Activated CD4-positive, alpha-beta T cell treated with anti-CD3 and anti-CD28 coated beads, Interleukin-2, amount 50 U/mL, for 1 hour (primary cell): ENCODE measurements at places on chromosomes 6 and 20.

DNA sequence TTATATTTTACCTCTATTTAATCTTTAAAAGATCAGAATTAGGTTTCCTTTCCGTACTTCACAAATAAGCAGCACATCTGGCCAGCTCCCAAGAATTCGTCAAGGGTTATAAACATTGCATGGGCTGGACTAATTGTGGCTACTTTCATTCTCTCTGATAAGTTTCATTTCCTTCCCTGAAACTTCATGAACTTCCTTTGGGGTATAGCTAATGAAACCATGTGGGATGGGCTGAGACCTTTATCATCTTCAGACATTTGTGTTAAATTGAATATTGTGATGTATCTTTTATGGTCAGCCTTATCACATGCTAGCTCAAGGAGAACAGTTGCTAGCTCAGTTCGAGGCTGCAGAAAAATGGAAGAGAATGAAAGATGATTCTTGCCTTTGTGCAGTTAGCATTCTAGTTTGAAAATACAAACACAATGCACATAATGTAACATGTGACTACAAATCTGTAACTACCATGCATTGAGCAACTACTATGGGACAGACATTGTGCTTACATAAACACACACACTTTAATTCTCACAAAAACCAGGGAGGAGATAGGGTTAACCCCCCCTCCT lies 1.7 kb upstream of the GMPR start:
- DNase-seq: no peak

GRCh38 chr6:143596866-143597265 lies 80.9 kb upstream of the PHACTR2 start:
- DNase-seq: no peak

DNA sequence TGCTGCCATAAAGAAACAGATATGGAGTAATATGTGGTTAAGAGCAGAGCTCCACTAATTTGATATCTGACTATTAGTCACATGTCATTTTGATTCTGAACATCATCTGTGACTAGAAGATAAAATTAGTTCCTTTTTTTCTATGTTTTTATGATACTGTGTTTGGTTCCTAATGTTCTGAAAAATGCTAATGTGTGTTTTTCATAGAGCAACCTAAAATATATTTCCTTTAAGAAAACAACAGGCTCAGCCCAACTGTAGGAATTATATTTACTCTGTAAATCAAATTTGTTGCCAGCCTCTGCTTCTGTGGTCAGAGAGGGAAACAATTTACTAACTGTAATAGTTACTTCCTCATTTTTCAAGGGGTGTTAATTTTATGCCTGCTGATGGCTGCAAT lies 33.3 kb upstream of the TXLNB start:
- DNase-seq: no peak

- DNase-seq: no peak
Measured at GRCh38 chr6:15911753-15912504, 217.0 kb upstream of the MYLIP start.

DNA sequence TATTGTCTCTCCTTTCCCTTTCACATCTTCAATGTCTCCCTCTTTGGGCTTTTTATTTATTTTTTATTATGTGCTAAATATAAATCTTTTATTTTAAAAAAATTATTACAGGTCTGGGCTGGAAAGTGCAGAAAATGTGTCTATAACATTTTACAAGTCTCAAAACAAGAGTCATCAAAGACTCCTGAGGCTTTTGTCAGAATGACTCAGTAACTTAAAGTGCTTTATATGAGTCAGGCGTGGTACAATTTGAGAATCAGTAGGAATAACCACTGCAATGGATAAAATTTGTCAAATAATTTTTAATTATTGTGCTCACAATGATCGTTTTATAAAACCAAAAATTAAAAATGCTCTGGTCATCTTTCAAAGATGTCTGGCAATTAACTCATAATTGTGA lies 193.9 kb downstream of the MMUT start:
- no peak for DNase-seq

- DNase-seq: no peak
Measured at GRCh38 chr6:137167702-137168377, 5.6 kb downstream of the IL22RA2 start.

GRCh38 chr6:18087396-18088165 lies 34.9 kb downstream of the NHLRC1 start:
- no peak for DNase-seq
